ENCODE measurements at places on chromosomes 12 and 14. TPM values are rescaled to one million over a fixed set of nuclear protein-coding genes. Genes with fewer than 3 reads are reported as not detected.

DNA sequence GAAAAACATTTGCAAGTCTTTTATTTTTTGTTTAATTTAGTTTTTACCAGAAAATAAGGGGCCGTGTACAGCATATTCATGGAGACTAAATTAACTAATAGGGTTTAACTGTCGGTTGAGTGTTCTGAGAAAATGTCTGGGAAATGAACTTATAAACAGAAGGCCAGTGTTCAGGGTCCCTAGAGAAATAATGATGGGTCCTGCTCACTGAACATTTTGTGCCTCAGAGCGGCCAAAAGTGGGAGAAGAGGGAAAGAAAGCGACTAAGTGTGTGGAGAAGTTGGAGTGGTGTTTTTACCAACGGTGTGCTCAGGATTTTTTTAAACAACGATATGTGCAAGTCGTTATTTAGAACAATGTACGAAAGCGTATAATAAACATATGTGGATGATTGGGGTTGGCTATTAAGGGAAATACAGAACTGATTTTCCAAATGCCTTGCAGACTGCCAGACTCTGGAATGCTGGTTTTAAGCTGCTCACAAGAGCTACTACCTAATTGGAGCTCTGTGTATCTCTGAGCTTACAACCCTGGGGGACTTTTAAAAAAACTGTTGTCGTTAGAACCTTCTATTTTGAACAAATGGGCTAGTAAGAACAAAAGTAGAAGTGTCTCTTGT, 166.7 kb downstream of the SLC38A4 start:
- ATAC-seq = no peak

- peak; percentile 38 for ATAC-seq
These were observed 11.6 kb downstream of the SIX1 start for GRCh38 chr14:60637479-60638315.

DNA sequence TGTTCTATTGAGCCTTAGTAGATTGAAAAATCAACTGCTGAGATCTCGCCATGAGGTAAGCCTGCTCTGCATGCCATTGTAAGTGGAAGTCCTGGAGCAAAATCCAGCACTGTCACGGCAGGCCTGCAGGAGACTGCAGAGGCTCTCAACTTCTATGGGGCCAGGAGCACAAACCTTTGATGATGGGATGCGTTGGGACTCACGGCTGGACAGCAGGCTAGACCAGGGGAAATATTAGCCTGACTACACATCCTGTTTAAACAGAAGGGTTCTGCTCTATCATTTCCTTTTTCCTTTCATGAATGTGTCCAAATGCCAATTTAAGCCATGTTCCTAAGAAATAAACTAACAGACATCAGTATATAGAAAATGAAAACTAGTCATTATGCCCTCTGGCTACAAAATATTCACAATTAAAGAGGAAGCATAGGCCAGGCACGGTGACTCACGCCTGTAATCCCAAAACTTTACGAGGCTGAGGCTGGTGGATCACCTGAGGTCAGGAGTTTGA, 33.9 kb upstream of the RASSF8 start:
- ATAC-seq = peak; percentile 45

The MYF6 gene
- not detected for total RNA-seq

The OLR1 gene
- total RNA-seq = 0.24 TPM

The TSHR gene
- not detected for total RNA-seq

Data from esophagus mucosa (tissue), 1 donor.